OCI-M1 (cell line): ENCODE measurements at places on chromosomes 5 and 9.

DNA sequence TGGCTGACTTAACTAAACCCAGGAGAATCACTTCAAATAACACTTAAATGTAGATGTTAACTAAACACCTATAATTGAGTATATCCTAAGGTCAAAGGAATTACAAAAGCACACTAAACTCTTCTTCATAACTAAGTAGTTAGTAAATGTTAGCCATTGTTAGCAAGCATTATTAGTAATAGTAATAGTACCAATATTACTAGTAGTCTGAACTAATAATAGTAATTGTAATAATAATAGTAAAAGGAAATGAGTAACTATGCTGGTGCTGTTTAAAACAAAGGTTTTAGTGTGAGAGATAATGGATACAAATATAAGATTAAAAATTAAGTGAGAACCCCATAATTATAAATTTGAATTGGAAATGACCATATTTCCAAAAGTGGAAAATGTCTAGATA is 641.9 kb upstream of the RORB start:
- no peak for DNase-seq

GRCh38 chr5:127580731-127581130 is 63.3 kb downstream of the PRRC1 start:
- DNase-seq: no peak

DNA sequence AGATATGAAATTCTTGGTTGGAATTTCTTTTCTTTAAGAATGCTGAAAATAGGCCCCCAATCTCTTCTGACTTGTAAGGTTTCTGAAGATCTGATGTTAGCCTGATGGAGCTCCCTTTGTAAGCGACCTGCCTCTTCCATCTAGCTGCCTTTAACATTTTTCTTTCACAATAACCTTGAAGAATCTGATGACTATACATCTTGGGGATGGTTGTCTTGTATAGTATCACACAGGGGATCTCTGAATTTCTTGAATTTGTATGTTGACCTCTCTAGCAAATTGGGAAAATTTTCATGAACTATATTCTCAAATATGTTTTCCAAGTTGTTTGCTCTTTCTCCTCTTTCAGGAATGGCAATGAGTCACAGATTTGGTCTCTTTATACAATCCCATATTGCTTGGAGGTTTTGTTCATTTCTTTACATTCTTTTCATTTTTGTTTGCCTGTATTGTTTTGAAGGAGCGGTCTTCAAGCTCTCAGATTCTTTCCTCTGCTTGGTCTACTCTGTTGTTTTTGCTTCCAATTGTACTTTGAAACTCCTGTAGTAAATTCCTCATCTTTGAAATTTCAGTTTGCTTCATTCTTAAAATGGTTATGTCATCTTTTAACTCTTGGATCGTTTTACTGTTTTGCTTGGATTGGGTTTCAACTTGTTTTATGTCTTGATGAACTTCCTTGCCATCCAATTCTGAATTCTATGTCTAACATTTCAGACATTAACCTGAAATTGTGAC is 245.2 kb upstream of the TARS1 start:
- DNase-seq: no peak

DNA sequence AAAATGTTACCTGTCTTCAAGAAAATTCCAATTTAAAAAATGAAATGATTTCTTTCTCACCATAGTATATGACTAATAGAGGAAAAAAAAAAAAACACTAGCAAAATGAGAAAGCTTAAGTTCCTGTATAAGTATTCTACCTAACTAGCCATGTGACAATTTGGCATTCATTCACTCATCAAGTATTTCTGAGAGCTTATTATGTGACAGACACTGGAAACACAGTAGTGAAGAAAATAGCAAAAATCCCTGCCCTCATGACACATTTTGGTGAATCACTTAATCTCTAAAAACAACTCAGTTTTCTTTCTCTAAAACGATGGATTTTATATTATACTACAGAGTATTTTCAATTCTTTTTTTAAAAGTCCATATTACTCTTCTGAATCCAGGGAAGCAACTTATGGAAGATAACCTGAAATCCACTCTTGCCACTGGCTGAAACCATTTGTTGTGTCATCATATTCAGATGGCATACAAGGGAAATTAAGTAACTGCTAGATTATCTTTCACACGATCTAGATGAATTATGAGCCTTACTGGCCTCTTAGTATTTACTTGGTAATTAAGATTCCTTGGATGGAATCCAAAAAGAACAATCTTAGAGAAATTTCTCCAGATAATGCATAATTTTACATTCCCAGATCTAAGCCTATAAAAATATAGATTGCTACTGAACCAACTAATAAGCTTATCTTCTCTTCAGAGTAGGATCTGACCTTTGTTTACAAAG is 5.5 kb downstream of the PTBP3 start:
- peak; percentile 36 for DNase-seq

- DNase-seq: peak; percentile 72
These were observed 24.8 kb upstream of the HNRNPA0 start for GRCh38 chr5:137778772-137779564.

- no peak for DNase-seq
These were observed 19.6 kb downstream of the TNC start for GRCh38 chr9:115098226-115098965.

DNA sequence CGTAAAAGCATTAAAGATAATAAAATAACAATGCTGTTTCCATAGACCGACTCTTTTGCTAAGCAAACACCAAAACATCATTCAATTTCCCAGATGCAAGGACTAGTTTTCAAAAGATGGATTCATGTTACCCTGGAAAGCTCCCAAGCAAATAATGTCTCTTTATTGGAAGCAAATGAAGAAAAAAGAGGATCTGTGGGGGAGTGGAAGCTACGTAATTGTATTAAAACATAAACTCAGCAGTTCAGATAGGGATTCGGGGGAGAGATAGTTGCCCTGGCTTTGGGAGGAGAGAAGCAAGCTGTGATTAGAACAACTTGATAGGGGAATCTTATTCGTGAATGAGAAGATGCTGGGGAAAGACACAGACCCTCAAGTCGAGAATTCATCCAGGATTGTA is 491.0 kb upstream of the CLINT1 start:
- no peak for DNase-seq

- peak; percentile 42 for DNase-seq
These were observed 146.2 kb upstream of the KLF4 start for GRCh38 chr9:107635803-107636174.

- no peak for DNase-seq
These were observed 65.0 kb downstream of the HSD17B3 start for GRCh38 chr9:96236854-96237550.

GRCh38 chr5:112005623-112005930 is 248.6 kb upstream of the NREP start:
- DNase-seq: no peak

DNA sequence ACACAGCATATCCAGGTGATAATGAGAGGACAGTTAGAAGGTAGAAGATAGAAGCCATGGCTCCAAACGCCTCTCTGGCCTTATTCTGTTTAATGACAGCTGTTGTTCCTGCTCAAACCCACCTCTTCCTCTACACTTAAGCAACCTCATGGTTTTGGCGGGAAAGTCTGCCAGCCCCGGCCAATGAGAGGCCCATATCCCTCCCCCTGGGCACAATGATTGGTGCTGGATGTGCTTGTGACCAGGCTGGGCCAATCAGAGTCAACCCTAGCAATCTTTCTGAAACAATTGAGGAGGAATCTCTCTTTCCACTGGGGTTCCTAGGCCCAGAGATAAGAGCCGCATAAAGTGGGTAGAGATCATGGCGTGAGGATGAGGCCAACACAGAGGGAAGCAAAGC is 4.8 kb upstream of the GFI1B start:
- peak; percentile 30 for DNase-seq

DNA sequence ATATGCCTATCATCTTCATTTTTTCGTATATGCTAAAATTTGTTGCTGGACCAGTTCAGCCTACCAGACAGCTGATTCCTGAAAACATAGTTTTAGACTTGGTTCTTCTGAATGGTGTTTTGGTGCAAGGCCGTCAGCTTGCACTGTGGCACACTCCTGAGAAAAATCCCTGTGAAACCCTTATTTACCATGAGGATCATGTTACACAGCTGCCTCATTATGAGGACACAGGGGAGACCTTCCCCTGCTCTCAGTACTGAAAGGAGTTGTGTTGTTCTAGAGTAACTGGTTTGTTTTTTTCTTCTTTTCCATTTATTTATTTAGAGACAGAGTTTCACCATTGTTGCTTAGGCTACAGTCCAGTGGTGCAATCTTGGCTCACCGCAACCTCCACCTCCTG is 37.6 kb downstream of the MAST4 start:
- no peak for DNase-seq

DNA sequence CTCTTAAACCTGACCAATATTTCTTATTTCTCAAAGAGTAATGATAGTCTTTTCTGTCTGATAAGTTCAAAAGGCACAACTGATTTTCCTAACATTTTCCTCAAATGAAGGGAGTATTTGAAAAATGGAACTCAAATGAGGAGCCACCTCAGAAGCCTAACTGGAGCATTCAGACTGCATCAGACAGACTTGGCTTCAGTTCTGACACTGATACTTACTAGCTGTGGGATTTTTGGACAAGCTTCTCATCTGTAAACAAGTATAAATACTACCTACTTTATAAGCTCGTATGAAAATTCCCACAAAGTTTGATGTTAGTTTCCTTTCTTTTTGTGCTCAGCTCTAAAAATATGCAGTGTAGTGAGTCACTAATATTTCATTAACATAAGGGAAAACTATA is 107.7 kb upstream of the CCDC152 start:
- no peak for DNase-seq

DNA sequence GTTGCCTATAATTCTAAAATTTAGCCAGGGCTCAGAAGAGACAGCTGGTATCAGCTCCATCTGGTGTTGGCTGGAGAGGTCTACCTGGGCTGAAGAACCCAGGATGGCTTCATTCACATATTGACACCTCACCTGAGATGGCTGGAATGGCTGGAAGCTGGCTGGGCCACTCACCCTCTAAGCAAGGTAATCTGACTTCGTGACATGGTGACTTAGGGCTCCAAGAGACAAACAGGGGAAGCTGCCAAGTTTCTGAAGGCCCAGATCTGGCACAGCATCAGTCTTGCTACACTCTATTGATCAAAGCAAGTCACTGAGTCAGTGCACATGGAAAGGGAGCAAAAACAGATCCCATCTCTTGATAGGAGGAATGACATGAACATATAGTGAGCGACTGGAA is 102.3 kb downstream of the EPB41L4A start:
- DNase-seq: no peak

GRCh38 chr5:100788417-100788816 is 114.7 kb downstream of the ST8SIA4 start:
- no peak for DNase-seq

DNA sequence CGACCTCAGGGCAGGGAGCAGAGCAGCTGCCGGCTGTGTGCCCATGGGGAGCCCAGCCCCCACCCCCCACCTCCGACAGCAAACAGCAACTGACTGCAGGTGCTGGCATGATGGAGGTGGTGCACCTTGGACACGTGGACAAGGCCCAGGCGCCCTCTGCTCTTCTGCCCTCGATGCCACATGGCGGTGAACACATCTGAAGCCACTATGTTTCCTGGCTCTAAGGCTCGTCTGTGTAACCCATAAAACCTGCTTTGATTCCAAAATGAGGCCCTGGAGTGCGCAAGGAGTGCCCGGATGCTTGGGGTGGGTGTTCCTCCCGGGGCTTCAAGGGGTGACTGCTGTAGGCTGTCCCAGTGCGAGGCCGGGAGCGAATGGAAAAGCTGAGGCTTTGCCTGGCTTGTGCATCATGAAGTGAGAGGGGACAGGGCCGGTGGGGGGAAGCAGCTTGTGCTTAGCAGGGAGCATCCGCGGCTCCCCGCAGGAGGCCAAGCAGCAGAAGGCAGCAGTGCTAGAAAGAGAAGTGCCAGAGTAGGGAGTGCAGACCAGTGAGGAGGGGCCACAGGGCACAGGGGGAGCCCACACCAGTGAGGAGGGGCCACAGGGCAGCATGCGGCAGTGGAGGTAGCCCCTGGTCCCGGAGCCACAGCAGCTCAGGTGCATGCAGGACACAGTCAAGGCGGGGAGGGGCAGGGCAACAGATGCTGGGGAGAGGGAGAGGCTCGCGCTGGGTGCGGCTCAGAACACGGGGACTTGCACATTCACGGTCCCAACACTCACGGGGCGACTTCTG is 30.0 kb downstream of the NKD2 start:
- no peak for DNase-seq
